ENCODE measurements at places on chromosomes 13 and 19.

DNA sequence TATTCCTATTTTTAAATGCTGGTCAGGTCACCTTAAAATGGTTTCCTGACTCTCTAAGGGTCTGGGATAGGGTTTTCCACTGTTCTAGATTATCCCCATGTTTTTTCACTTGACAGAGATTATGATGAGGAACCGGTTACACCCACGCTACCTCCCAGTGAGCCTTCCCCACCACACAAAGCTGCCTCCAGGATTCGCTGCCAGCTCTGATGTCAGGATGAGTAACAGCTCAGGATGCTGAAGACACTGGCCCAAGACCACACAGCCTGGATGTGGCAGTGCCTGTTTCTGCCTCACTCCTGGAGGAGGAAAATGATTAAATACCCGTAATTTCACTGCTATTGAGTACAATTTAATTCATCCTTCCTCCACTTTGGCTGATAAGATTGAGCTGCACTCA is 22.9 kb downstream of the ZNF114 start:
- no peak for DNase-seq

- DNase-seq: no peak
Observed at GRCh38 chr19:19532806-19533701, 4.3 kb downstream of the YJEFN3 start.

DNA sequence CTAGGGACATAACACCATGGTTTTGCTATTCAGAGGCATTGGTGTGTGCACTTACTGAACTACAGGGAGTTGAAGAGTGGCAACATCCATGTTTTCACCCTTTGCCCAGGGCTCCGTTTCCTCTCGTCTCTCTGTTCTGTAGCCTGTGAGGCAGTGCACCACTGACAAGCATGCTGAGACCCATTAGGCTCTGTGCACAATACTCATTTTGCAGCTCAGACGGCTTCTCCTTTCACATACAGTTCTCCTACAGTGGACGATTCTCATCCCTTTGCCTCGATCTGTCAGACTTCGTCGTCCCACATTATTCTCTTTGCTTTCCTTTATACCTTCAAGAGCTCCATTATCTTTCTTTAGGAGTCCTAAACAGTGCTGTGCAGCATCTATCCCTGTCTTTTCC is 403.7 kb downstream of the MYO16 start:
- no peak for DNase-seq

DNA sequence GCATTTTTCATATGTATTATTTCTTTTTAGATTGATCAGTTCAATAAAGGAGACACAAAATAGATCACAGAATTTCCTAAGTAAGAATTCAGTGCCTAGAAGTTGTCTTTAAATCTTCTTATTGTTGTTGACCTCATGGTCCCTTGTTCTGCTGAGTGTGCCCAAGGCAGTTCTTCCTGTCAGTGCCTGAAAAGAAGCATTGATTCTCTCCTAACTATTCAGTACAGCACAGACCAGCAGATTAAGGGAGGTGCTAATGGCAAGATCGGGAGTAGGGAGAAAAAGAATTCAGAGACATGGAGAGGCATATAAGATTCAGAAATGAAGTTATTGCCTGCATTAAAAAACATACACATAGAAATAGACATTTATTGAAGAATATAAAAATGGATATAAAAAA is 180.5 kb upstream of the PCDH9 start:
- DNase-seq: no peak

DNA sequence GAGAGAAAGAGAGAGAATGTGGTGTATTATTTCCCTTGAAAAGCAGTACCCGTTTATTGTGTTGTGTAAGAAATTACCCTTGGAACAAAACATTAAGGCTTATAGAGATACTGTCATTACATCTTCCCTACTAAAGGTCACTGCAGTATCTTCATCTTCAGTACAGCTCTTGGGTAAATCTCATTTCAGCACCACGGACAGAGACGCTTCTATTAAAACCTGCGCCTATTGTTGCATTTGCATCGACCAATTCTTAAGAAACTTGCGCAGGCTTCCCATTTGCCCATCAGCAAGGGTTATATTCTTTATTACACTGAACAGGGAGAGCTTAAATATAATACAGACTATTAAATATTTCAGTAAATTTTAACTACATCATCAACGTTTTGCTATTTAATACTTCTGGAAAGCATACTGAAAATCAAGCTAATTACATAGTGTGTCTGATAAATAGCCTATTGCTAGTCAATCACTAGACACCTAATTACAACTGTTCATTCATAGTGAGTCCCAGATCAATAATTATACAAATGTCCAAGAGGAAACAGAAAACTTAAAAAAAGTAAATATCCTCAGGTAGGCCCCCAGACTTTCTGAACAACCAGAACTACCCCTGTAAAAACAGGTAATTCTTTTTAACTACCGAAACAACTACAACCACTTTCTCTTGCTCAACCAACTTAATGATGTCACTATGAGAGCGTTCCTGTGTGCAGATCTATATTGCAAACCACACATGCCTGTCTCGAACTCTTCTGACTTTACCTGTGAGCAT is 350.6 kb downstream of the LIG4 start:
- no peak for DNase-seq

GRCh38 chr19:38666663-38667511 is 19.4 kb downstream of the ACTN4 start:
- no peak for DNase-seq

- DNase-seq: no peak
Observed at GRCh38 chr13:99289271-99289670, 17.9 kb downstream of the GPR183 start.

- no peak for DNase-seq
Observed at GRCh38 chr19:13072188-13072908, 30.3 kb downstream of the LYL1 start.

- DNase-seq: no peak
Observed at GRCh38 chr13:46617229-46617721, 64.3 kb downstream of the LRCH1 start.

DNA sequence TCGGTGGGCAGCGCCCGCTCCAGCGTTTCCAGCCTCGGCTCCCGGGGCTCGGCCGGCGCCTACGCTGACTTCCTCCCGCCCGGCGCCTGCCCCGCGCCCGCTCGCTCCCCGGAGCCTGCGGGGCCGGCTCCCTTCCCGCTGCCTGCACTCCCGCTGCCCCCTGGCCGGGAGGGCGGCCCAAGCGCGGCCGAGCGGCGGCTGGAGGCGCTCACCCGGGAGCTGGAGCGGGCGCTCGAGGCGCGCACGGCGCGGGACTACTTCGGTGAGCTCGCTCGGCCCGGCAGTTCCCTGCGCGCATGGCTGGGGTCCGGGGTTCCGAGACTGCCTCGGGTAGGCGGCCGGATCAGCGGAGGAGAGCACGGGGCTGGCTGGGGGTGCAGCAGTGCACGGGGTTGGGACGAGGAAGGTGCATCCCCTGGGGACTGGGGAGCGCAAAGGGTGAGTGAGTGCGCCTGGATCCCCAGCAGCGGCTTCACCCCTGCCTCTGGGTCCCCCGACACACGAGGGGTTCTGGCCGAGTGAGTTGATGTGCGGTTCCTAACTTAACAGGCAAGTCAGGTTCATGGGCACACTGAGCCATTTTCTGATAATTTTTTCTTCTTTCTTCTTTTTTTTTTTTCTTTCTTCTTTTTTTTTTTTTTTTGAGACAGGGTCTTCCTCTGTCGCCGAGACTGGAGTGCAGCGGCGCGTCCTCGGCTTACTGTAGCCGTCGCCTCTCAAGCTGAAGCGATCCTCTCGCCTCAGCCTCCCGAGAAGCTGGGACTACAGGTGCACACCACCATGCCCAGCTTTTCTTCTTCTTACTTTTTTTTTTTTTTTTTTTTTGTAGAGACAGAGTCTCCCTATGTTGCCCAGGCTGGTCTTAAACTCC is 1.1 kb downstream of the WTIP start:
- DNase-seq: no peak

- no peak for DNase-seq
Observed at GRCh38 chr13:45587897-45588296, 27.6 kb downstream of the ERICH6B start.

DNA sequence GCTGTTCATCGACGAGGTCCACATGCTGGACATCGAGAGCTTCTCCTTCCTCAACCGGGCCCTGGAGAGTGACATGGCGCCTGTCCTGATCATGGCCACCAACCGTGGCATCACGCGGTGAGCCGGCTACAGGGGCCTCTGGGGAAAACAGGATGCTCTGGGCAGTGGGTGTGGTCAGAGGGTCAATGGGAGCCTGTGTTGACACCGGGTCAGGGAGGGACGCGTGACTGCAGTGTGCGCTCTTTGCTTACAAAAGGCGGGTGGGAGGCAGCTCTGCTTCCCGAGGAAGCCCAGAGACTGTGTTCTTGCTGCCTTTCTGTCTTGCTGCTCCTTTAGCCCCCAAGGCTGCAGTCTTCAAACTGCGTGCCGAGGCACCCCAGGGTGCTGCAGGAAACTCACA is 5.7 kb downstream of the LHB start:
- no peak for DNase-seq

DNA sequence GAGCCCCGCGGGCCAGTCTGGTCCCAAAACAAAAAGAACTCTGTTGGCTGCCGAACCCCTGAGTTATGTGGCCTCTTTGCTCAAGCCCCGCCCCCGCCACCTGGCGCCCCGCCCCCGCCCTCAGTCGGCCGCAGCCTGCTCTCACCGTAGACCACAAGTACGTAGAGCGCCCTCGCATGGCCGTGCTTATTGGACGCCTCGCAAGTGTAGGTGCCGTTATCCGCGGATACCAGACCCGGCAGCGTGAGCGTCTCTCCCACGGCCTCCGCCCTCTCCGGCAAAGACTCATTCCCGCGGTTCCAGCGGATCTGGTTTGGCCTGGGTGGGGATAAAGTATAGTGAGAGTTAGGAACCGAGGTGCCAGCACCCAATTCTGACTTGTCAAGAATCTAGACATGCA is 5.5 kb upstream of the ZNF428 start:
- DNase-seq: no peak

- DNase-seq: no peak
Observed at GRCh38 chr13:31073859-31074718, 87.6 kb downstream of the HSPH1 start.
